ENCODE measurements at places on chromosomes 3 and 15.
A peak's percentile ranks its signal among the peaks of the same experiment; 100 is the strongest.

- no peak for DNase-seq
These were observed 113.2 kb downstream of the TCF12 start for GRCh38 chr15:57031605-57032004.

- DNase-seq: no peak
These were observed 77.3 kb downstream of the CPNE4 start for GRCh38 chr3:131957511-131957910.

DNA sequence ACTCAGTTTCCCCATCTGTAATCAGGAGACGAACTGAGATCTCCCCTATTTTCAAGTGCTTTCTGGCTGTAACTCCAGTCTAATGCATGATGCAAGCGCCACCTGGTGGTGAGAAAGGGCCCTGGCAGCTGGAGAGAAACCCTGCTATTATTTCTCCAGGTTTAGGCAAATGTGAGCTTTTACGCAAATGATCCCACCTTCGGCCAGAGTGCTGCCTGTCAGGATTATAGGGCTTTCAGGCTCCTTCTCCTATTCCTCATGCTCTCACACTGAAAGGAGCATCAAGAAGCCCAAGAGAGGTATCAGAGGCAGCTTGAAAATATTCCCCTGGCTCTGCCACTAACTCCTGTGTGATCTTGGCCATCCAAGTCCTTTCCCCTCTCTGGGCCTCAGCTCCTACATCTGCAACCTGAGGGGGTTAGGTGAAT lies 93.9 kb upstream of the RASGRF1 start:
- DNase-seq: peak; percentile 46

- no peak for DNase-seq
These were observed 1.1 kb downstream of the SLC35G2 start for GRCh38 chr3:136819731-136820679.

- no peak for DNase-seq
These were observed 106.0 kb downstream of the MYH15 start for GRCh38 chr3:108404368-108404767.

All from GM12892 (cell line).